Smooth muscle cell of the brain vasculature (primary cell): ENCODE measurements at places on chromosomes 13 and 19.
A peak's percentile ranks its signal among the peaks of the same experiment; 100 is the strongest.

DNA sequence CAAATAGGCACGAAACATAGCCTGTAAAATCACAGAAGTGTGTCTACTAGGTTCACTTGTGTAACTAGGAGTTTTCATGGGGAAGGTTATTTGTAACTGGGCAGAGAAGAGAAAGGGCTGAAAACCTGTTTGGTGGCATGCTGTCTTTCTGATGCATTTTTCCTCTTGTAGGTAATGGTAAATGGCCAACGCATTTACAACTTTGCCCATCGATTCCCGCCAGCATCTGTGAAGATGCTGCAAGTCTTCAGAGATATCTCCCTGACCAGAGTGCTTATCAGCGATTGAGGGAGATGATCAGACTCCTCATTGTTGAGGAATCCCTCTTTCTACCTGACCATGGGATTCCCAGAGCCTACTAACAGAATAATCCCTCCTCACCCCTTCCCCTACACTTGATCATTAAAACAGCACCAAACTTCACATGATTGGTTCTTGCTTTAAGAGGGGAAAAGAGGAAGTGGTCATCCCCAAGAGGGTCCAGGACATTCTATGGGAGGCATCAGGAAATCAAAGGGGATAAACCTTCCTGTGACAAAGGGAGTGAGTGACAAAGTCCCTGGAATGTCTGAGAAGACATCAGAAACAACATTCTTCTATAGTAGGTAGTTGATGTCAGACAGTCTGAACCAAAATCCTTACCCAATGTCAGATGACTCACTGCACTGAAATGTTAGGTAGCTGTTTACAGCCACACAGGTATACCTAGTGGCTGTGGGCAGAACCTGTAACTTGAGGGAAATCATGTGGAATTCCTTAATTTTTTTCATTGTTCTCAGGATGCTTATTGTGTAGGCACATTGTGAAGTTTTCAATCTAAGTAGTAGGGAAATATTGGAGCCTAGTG is 5.0 kb downstream of the LGALS14 start:
- no peak for DNase-seq

DNA sequence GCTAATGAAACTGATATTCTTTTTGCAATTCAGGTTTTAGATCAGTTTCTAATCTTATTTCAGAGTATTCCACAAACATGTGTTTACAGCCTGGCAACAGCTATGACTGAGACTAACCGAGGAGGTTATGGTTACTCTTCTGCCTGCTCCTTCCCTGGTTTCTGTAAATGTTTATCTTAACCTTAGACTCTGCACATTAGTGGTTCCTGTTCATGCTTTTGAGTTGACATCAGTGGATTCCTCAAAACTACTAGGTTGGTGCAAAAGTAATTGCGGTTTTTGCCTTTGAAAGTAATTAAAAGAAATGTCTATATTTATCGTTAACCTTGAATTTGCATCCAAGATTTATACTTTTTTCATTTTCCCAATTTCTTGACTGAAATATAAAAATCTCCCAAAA is 237.0 kb upstream of the TSHZ3 start:
- no peak for DNase-seq

- DNase-seq: no peak
These were observed 9.6 kb upstream of the LYPD5 start for GRCh38 chr19:43811837-43812236.

DNA sequence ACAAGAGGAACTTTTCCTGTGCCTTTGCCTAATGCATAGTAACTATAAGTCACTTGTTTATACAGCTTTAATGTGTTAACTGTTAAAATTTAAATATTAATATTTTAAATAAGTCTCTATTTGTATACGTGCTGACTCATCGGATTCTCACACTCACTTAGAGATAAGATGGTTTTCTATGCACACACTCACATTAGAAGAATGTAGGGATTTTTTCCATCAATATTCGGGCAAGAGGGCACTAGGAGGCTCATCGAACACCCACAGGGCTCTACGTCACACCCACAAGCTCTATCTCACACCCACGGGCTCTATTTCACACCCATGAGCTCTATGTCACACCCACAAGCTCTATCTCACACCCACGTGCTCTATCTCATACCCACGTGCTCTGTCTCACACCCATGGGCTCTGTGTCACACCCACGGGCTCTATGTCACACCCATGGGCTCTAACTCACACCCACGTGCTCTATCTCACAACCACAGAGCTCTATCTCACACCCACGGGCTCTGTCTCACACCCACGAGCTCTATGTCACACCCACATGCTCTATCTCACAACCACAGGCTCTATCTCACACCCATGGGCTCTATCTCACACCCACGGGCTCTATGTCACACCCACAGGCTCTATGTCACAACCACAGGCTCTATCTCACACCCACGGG is 73.4 kb downstream of the COL4A2 start:
- no peak for DNase-seq

DNA sequence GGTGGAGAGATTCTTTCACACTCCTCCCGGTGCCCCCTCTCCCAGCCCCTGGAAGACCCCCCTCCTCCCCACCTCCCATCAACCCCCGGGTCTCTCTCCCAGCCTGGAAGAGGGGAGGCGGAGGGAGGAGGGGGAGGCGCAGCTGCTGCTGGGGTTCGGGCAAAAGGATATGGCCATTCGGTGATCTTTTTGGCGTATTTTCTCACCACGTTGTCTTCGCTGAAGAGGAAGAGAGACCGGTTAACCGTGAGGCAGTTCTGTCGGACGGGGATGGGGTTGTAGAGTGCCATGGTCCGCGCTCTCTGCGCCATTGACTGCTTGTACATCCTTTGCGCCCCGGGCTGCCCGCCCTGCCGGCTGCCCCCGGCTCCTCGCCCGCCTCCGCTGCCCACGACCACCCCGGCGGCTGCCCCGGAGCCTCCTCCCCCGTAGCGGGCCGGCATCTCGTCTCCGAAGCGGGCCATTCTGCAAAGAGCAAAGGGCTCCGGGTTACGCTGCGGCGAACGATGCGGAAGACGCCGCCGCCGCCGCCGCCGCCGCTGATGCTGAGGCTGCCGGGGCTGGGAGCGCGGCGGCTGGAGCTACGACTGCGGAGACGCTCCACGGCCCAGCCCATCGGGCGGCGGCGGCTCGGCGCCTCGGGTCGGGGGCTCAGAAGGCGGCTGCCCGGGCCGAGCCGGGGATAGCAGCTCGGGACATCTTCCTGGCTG is 363 bp downstream of the CACNA1A start:
- DNase-seq: no peak

GRCh38 chr13:91922969-91923592 is 524.7 kb downstream of the GPC5 start:
- no peak for DNase-seq

DNA sequence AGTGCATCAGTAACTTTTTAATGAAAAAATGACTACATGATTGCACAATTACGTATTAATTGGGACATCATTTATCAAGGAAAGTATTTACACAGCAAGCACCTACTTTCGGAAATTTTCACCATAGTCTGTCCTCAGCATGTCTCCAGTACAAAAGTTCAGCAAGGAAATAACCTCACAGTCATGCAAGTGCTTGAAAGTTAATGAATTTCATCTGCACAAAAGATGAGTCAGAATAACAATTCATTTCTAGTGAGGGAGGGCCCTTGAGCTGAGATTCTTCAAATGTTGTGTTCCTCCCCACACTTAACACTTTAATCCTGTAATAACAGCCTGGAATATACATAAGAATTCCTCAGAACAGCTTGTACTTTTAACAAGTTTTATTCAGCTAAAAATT is 49.0 kb upstream of the OXGR1 start:
- peak; percentile 75 for DNase-seq

DNA sequence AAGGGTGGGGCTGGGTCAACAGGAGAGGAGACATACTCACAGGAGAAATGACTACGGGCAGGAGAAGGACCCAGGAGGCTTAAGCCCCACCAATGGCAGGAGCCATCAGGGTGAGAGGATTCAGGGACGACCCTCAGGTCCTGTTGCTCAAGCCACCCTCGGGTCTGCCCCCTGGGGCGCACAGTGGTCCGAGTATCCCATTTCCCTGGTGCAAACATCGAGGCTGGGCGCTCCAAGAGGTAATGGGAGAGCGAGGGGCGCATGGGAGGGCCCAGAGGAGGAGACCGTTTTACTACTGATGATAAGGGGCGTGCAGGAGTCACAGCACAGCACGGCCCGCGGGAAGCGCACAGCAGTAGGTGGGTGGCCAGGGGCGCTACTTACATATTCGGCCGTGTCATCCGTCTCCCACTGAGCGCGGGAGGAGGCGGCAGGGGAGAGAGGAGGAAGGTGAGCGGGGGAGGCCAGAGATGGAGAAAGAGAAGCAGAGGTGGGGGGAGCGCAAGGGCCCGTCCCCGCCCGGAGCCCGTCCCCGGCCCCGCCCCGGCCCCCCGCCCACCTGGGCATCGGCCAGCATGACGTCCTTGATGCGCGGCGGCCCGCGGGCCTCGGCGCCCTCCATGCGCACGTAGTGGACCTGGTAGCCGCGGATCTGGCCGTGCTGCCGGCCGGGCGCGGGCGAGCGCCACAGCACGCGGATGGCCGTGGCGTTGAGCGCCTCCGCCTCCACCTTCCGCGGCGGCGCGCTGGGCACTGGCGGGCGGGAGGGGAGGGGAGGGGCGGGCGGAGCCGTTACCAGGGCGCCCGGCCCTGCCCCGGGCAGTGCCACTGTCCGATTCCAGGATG is 111.5 kb downstream of the PTPRS start:
- no peak for DNase-seq

DNA sequence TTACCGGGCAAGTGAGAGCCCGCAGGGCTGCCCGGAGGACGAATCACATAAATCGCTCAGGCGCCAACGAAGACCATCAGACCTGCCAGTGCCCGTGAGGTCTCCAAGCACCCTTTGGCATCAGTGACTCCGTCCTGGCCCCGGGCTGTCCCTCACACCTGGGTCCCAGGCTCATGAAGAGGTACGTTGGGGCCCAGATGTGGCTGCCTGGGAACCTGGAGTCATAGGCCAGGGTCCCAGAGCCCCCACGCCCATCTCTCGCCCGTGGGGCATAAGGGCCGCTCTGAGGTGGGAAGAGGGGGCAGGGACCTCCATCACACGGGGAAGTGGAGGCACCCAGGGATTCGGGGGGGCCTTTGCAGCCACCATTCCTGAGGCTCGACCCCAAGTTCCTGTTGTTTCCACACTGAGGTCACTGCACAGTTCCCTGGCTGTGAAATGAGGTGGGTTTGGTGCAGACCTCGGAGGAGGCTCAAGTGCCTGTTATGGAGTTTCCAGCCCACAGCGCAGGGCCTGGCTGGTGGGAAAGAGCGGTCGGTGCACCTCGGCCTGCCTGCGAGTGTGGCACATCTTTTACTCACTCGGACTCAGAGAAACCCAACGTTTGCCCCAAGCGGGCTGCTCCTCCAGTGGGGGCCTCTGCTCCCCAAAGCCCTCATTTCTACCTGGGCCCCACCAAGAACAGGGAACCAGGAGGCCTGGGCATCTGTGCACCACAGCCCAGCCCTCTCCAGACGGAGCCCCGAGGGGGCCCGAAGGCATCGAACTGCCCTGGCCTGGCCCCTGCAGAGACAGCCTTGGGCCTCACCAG is 35.9 kb upstream of the C13orf46 start:
- no peak for DNase-seq

DNA sequence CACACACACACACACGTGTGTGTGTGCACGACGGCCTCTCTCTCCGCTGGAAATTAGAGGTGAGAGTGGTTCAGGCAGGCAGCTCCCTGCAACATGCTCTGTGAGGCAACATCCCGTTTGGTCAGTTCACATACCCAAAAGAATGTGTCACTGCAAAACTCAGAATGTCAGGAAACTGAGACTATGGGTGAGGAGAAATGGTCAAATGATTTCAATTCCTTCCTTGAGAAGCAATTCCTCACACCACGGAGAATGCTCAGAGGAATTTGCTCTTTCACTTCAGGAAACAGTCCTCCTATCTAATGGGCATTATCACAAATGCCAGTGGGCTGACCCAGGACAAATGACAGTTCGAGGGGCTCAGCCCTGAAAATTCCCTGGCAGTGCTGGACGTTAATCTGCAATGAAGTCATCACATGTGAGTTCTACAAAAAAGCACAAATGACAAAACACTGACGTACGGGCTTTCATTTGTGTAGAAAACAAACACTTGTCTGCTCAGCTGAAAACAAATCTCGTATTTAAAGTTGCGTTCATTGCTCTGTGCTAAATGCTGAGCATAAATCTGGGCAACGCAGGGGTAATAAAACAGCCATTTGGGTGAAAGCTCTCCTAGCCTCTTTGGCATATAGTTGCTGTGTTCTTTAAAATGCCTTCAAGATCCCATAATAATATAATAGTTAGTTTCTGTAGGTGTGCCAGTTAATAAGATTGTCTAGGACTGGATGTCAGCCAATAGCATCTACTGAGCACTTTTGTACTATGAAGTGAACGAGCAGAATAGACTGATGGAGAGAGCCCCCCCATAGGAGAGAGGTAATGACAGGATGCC is 18.6 kb upstream of the LATS2 start:
- no peak for DNase-seq

GRCh38 chr13:88592105-88592504 is 920.9 kb downstream of the SLITRK5 start:
- no peak for DNase-seq

GRCh38 chr19:10076535-10076934 is 9.6 kb upstream of the SHFL start:
- no peak for DNase-seq

DNA sequence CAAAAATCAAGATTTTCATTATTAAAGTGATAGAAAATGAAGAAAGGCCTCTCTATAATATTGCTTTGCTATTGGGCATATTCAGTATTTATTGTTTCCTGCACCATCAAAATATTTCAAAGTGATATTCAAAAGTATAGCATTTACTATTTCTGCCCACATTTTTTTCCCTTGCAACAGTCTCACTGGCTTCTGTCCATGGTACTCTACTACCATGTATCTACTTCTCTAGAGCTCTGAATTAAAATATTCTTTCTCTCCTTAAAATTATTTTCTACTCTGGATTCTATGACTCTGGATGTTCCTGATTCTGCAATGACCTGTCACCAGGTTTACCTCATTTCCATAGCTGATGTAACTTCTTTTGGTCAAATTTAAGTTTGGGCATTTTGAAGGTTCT is 1508.3 kb upstream of the PRR20A start:
- no peak for DNase-seq

DNA sequence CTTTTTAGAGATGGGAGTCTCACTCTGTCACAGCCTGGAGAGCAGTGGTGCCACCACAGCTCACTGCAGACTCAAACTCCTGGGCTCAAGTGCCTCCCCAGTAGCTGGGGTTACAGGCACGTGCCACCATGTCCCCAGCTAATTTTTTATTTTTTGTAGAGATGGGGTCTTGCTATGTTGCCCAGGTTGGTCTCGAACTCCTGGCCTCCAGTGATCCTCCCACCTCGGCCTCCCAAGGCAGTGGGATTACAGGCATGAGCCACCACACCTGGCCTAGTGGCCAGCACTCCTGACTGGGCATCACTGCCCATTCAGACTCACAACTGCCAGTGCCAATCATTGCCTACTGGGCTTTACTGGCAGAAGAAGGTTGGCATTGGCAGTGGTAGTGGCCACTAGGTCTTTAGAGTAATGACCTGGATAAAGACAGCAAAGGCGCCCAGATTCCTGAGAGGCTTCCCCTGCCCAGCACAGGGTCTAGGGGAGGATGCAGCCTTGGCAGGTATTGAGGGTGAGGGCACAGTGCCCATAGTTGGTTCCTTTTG is 26.8 kb upstream of the SLC7A10 start:
- DNase-seq: no peak
